ENCODE measurements at places on chromosomes 3 and 15.

GRCh38 chr3:104032283-104032682, 1334.4 kb upstream of the ALCAM start:
- no peak for DNase-seq

- no peak for DNase-seq
These were observed 2.9 kb downstream of the NGRN start for GRCh38 chr15:90268415-90268814.

DNA sequence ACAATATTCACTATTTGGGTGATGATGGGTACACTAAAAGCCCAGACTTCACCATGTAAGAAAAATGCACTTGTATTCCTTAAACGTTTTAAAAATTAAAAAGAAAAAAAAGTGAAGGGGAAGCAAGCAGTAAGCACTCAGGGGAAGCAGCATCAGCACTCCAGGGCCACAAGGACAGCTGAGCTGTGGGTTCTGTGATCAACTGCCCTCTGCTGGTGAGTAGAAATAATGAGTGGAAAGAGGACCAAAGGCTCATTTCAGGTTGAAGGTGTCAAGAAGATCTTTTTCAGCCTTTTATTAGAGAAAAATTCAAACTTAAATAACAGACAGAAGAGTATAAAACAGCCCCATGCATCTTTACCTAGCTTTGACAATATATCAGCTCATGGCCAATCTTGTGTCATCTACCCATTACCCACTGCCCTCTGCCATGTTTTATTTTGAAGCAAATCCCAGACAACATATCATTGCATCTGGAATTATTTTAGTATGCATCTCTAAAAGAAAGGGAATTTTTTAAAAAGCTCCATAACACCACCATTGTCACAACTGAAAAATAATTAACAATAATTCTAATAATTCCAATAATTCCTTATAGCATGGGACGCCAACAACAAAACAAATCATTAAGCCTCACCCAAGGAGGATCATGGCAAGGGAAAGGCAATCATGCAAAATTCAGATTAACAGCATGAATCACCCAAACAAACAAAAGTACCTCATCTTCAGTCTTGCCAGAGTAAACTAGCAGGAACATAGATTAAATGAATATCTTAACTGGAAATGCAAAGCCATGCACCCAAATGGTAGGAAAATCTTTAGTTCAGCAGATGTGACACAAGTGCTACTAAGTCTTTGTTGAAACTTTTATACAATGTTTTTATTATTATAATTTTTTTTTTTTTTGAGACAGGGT, 42.5 kb downstream of the TAMM41 start:
- DNase-seq, result no peak

GRCh38 chr3:121913305-121913990, 19.2 kb downstream of the SLC15A2 start:
- no peak for DNase-seq

- DNase-seq, result no peak
These were observed 21.5 kb downstream of the CFAP161 start for GRCh38 chr15:81155375-81156218.

DNA sequence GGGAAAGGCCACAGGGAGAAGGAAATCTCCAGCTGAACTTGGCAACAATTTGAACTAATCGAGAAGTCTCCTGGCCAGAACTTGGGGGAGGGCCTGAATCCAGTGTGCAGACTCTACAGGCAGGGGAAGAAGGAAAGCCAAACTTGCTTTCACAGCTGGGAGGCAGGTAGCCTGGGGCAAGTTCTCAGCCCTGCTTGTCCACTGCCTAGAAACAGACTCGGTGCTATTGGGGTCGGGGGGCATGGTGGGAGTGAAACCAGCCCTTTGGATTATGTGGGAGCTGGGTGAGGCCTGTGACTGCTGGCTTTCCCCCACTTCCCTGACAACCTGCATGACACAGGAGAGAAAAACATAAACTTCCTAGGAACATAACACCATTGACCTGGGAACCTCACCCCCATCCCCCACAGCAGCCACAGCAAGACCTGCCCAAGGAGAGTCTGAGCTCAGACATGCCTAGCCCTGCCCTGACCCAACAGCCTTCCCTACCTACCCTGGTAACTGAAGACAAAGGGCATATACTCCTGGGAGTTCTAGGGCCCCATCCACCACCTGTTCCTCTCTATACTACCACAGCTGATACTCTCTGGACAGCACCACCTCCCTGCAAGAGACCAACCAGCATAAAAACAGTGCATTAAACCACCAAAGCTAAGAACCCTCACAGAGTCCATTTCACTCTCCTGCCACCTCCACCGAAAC, 103.7 kb upstream of the MNS1 start:
- no peak for DNase-seq

DNA sequence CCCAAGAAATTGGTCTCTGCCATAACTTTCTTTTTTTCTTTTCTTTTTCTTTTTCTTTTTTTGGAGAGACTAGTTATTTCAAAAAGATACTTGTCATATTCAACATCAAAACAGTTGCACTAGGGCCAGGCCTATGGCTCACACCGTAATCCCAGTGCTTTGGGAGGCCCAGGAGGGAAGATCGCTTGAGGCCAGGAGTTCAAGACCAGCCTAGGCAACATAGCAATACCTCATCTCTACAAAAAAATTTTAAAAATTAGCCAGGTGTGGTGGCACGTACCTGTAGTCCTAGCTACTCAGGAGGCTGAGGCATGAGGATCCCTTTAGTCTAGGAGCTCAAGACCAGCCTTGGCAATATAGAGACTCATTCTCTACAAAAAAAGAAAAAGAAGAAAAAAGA, 49.0 kb upstream of the GNB5 start:
- no peak for DNase-seq

GRCh38 chr3:167102071-167102470, 278.0 kb downstream of the ZBBX start:
- DNase-seq, result no peak

DNA sequence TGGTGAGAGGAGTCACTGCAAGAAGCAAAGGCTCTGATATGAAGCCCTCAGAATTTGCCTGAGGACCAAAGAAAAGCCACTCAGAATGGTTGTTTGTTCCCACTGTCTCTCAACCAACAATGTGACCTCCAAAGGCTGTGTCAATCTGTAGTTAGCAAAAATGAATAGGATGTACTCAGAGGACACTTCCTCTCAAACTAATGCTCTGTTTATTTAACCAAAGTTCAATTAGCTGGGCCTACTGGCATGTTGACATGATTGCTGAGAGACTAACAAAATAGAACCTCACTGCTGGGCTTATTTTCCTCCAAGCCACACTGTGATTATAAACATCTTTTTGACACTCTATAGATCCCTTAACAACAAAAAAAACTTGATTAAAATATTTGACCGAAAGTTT, 522.5 kb downstream of the OCA2 start:
- no peak for DNase-seq

DNA sequence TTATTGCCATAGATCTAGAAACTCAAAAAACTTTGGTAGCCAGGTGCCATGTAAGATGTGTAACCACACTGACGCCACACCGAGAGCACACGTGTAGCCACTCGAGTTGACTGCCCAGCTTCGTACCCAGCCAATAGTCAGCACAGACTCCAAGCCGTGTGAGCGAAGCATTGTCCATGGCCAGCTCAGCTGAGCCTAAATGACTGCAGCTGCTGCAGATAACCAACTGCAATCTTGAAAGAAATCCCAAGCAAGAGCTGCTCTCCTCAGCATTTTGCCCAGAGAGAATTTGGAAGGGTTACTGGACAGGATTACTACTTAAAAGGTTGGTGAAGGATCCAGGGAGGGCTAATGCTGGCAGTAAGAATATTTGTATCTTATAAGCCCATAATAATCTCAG, 193.0 kb upstream of the THRB start:
- no peak for DNase-seq

DNA sequence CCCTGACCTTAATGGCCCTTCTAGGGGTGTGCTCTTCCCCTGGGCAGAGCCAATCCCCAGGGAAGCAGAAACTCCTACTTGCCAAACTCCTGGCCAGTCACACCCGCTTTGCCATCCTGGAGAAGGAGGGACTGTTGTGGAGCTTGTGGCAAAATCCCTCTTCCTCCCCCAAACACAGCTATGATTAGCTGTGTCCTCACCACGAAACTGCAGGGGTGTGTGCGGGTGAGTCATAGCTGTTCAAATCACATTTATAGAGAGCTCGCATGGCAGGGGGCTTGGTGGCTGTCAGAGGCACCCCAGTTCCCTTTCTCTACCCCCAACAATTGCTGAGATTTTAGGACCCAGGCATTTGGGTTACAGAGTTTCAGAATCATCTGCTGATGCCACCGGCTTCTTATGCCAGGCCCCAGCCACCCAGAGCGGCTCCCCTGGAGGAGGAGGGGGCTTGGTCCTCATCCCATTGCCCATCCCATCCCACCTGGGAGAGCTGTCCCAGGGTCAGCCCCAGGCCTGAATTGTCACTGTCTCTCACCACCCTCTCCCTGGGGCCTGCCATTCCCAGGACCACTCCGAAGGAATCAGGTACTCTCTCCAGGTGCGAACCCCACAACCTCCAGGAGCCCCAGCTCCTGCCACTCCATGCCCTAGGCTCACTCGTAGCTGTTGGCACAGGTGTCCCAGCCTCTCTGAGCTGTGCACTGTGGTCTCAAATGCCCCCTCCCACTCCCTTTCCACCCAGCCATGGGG, 28.8 kb upstream of the MAGEF1 start:
- no peak for DNase-seq

GRCh38 chr3:124657138-124657537, 73.1 kb upstream of the UMPS start:
- DNase-seq, result no peak

DNA sequence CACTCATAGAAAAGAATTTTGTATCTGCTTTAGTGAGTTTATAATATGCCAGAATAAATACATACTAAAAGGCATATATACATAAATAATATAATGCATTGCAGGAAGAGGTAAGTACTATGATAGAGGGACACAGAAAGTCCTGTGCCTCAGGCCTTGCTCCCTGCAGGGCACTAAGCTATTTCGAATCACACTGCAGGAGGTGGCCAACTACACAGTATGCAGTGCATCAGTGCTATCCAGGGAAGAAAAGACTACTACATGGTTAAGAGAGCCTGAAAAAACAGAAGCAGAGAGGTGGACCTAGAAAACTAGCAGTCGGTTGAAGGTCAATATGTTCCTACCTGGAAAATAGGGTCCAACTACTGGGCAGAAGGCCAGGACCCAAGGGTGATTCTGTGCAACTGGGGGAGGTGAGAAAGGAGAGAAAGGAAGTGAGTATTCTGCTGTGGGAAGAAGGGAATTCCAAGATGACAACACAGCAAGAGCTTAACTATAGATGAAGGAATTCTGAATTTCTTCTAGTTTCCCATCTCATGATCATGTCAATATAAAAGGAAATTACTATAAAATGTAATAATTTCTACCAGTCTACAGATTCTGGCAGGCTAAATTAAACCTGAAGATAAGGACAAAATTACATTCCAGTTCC, 218.0 kb downstream of the ZBTB20 start:
- DNase-seq, result no peak

GRCh38 chr3:81173514-81173913, 587.9 kb downstream of the GBE1 start:
- DNase-seq, result no peak

DNA sequence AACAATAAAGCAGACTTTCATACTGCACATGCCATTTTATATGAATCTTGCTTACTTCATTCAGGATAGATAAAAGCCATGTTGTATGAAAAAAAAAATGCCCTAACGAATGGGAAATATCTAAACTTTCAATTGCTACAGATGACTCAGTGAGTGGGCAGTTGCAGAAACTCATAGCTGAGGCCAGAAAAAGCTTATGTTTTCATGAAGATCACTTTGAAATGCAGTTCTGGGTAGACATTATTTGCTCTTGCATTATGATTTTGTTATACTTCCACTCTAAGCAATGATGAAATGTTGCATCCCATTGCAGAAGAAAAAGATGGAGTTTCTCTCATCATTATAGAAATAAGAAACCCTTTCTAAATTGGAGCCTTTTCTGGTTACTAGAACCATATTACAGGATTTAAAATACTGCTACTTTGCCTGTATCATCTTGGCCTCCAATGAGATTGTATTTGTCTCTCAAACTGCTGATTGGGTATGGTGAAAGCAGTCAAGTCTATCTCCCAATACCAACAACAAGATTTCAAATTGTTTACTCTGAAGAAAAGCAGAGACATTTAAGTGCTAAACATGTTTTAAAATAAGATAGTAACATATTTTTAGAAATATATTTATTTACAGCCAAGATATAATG, 17.0 kb downstream of the PEAK1 start:
- no peak for DNase-seq

DNA sequence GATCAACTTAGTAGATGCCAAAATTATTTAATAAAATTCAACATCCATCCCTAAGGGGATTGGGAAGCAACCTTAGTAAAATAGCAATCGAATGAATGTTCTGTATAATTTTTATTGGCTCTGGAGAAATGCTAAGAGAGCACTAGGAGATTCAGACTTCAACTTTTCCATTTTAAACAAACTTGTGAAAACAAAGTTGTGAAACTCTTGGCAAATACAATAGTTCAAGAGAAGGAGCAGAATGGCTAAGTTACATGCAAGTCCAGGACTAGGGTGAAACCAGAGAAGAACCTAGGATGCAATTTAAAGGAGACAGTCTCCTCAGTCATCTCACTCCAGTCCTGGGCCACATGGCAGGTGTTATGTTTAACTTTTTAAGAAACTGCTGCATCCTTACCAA, 16.7 kb upstream of the ZNF280D start:
- no peak for DNase-seq

DNA sequence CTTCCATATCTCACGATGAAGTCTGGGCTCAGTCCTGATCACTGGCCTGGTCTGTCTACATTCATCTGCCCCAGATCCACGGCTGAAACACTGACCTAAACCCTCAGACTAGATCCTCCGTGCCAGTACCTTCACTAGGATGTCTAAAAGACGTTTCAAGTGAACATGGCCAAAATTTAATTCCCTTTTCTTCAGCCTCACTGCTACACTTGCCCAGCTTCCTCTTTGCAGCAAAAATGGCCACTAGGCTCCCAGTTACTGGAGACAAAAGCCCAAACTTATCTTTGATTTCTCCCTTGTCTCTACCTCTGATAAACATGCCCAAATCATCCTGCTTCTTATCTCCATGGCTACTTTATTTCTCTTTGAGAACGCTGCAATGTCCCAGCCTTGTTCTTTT, 1.7 kb downstream of the RASSF1 start:
- no peak for DNase-seq

DNA sequence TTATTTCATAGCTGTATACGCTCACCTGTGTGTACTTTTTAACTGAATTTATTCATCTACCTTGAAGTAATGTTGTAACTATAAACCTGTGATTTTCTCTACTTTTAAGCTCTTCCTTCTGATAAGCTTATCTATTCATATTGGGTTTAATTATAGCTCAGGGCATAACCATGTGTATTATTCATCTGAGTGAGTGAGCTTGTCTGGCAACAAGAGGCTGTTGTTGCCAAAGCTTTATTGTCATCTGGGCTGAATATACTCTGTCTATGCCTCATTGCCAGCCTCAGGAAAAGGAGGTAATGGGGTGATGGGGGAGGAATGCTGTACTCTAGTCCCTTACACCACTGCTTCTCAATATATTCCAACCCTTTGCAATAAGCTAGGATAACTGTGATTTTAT, 292.4 kb downstream of the UBE2E2 start:
- DNase-seq, result no peak

DNA sequence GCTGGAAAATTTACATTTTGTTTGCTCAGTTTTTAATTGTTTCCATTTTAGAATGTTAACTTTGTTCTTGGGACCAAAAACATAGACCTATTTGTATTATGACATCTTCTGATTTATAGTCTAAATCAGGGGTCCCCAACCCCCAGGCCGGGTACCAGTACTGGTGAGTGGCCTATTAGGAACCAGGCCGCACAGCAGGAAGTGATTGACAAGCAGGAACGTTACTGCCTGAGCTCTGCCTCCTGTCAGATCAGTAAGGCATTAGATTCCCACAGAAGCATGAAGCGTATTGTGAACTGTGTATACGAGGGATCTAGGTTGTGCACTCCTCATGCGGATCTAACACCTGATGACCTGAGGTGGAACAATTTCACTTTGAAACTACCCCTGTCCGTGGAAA, 51.9 kb downstream of the GHSR start:
- no peak for DNase-seq

All from right renal pelvis (tissue), 4 donors.